ENCODE measurements at places on chromosomes 4 and X.

- no peak for DNase-seq
Measured at GRCh38 chrX:12891915-12892506, 14.4 kb upstream of the TLR8 start.

DNA sequence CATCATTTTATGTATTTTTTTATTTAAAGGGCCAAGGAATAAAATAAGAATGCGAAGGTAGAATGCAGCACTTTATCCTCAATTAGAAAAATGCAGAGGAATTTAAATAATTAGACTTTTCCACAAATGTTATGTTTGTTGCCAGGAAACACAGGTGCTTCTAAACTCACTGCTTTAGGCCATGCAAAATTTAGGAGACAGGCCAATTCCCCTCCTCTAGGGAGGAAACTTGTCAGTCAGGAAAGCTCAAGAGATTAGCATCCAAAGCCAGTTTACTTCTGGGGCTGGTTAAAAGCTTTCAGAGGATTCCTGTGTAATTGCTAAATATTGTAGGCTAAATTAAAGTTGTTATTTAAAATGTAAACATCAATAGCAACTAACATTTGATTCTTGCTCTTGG, 124.5 kb downstream of the DMD start:
- DNase-seq, result no peak

GRCh38 chr4:47209833-47210232, 178.5 kb downstream of the GABRB1 start:
- DNase-seq, result no peak

DNA sequence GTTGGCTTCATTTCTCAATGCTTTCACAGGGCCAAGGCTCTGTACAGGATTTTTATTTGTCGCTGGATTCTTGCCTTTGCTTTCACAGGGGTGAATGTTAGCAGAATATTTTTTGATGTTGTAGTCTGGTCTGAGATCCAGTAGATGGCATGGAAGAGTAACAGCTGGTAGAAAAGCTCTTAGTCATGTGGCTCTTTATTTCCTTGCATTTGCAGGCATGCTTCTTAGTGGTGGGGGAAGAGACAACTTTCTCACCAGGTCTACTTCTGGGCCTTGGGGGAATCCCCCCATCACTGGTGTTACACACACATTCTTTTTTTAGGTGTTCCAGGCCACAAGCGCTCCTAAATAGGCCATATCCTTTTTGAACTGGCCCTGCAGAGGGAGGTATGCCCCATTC, 58.2 kb upstream of the DKK2 start:
- DNase-seq, result no peak

DNA sequence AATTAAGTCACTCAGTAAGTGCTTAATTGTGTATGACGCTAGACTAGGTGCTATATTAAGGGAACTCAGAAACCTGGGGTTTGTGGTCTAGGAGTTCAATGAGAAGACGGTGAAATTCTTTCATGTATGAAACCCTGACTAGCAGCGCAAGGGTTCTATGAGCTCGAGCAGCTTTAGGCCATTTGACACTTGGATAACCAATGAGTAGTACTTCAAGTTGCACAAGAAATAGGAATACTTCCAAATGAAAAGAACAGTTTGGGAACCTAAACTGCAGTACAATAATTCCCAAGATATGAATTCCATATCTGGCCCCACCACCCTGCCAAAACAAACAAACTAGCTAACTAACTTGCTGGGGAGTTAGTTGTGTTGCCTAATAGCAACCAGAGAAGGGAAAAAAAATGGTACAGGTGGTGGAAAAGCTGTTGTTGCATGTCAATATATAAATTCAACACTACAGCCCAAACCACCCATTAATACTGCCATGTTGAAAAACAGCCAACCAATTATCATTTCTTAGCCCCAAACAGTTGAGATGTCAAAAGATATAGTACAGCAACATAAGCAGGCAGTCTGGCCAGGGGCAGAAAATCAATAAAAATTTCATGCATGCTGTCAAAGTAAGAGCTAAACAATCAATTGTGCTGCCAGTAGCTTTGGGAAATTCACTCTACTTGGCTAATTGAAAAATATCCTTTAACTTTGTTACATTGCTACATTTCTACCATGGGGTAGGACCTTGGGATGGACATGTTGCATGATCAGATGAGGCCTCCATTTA, 54.6 kb upstream of the MCF2 start:
- no peak for DNase-seq

DNA sequence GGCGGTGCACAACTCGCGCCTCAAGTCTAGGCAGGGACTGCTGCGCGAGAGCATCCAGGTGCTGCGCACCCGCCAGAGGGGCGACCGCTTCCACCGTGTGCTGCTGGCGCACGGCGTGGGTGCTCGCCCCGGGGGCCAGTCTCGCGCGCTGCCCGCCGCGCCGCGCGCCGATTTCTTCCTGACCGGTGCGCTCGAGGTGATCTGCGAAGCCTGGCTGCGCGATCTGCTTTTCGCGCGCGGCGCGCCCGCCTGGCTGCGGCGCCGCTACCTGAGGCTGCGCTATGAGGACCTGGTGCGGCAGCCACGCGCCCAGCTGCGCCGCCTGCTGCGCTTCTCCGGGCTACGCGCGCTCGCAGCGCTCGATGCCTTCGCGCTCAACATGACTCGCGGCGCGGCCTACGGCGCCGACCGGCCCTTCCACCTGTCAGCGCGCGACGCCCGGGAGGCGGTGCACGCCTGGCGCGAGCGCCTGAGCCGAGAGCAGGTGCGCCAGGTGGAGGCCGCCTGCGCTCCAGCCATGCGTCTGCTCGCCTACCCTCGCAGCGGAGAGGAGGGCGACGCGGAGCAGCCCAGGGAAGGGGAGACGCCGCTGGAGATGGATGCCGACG, 1.3 kb downstream of the CHST7 start:
- DNase-seq, result peak; percentile 25

DNA sequence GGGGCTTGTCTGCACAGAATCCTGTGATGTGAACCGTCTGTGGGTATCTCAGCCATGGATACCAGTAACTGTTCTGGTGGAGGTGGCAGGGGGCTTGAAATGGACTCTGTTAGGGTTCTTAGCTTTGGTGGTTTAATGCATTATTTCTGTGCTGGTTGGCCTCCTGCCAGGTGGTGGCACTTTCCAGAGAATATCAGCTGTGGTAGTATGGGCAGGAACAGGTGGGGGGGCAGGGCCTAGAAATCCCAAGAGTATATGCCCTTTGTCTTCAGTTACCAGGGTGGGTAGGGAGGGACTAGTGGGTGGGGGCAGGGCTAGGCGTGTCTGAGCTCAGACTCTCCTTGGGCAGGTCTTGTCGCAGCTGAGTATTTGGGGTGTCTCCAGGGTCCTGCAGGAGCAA, 106.7 kb downstream of the KIT start:
- DNase-seq, result no peak

- DNase-seq, result peak; percentile 54
Measured at GRCh38 chr4:36385951-36386571, 104.6 kb downstream of the DTHD1 start.

GRCh38 chr4:87975466-87975865, at the start of gene SPP1:
TSS of gene SPP1 (plus strand) at chr4:87975714. CDS start at chr4:87976896, 1,182 bp downstream.
- DNase-seq, result peak; percentile 79

- no peak for DNase-seq
Measured at GRCh38 chrX:69556060-69557011, 52.2 kb downstream of the NALF2 start.

- DNase-seq, result no peak
Measured at GRCh38 chrX:35561985-35562384, 236.2 kb upstream of the MAGEB16 start.

- no peak for DNase-seq
Measured at GRCh38 chr4:184668511-184669114, 19.1 kb downstream of the PRIMPOL start.

GRCh38 chrX:53305219-53305995, 24.0 kb upstream of the IQSEC2 start:
- DNase-seq, result no peak

DNA sequence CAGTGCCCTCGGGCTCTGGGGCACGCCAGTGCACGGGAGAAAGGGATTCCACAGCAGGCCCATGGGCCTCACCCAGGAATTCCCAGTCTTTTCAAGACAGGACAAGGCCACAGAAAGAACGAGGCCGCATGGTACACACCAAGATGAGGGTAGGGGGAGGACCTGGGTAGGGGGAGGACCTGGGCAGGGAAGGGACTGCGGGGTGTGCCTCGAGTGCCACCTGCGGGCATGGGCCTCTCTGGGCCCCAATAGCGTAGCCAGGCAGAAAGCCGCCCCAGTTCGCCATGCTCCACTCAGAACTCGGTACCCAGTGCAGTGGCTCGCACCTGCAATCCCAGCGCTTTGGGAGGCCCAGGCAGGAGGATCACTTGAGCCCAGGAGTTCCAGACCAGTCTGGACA, 14.0 kb upstream of the DUSP9 start:
- no peak for DNase-seq

- DNase-seq, result no peak
Measured at GRCh38 chr4:127018381-127018780, 614.4 kb upstream of the INTU start.

DNA sequence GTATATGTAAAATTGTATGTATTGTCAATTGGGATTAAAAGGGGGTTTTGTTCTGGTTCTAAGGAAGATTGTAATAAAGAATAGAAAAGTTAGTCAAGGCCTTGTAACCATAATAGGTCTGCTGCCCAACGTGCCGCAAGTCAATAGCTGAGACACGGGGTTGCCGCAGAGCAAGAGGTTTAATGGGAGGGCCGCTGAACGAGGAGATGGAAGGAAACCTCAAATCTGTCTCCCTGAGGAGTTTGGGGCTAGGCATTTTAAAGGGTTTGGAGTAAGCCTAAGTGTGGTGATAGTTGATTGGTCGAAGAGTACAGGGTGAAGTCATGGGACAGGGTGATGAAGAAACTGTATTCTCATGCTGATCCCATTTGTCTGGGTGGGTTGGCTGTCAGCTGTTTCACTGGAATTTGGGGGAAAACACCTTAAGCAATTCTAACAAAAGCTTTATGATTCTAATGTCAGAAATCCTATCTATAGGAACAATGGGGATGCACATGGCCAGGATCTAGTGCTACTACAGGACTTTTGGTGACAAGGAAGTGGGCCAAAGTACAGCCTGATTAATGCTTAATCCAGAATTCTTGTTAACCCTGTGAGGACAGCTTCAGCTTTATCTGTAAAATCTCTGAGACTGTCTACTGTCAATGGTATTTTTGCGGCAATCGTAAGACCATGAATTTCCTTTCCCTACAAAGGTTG, 86.9 kb downstream of the RELL1 start:
- DNase-seq, result no peak

GRCh38 chr4:33543941-33544450, 2700.3 kb downstream of the ARAP2 start:
- no peak for DNase-seq

- no peak for DNase-seq
Measured at GRCh38 chr4:7234355-7235029, 42.2 kb downstream of the SORCS2 start.

GRCh38 chr4:41334182-41334581, 77.5 kb downstream of the UCHL1 start:
- DNase-seq, result no peak

DNA sequence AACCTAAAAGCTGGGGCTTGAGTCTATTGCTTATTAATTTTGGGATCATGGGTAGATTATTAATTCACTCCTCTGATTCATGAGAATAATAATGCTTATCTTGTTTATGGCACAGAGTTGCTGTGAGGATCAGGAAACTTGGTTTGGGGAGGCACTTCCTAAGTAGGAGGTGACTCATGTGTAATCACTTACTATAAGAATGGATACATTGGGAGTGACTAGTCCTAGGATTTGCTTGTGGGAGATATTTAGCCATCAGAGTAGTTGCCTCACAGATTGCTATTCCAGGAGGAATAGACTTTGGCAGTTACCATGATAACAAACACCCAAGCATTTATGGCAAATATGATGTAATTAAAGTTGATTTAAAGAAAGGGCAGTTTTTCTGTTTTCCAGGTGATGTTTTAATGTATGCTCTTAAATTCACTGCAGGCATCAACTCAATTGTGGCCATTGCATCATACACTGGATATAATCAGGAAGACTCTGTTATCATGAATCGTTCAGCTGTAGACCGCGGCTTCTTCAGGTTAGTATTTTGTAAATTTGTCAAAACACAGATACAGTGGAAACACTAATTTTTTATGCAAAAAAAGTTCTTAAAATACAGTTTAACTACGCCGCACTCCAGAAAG, 41.9 kb downstream of the POLR2B start:
- no peak for DNase-seq

GRCh38 chrX:79369871-79370270, 2.7 kb upstream of the ITM2A start:
- no peak for DNase-seq

Measured in GDM1 (cell line).